Stimulated activated CD4-positive, alpha-beta T cell treated with anti-CD3 and anti-CD28 coated beads, Interleukin-15, amount 100 ng/mL, for 24 hours (primary cell): ENCODE measurements at places on chromosomes 16 and 17.

- DNase-seq: no peak
Measured at GRCh38 chr16:68276223-68276622, 11.9 kb downstream of the SLC7A6 start.

- peak; percentile 8 for DNase-seq
Measured at GRCh38 chr17:49787884-49788477, 500 bp upstream of the KAT7 start.

DNA sequence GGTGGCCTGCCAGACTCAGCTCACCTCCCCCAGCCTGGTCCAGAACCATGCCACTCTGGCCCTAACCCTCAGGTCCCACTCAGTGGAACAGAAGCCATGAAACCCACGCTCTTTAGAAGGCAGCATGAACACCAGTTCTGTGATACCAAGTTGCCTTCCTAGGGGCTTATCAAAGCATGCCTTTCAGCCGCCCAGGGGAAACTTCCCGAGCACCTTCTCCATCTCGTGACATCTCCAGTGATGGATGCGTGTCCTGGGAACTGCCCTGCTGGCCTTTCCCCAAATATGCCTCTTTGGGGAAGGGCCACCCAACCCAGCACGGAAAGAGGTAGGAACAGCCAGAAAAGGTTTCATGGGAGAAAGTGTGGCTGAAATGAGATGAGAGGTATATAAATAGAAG lies 8.3 kb downstream of the CCDC42 start:
- DNase-seq: no peak

DNA sequence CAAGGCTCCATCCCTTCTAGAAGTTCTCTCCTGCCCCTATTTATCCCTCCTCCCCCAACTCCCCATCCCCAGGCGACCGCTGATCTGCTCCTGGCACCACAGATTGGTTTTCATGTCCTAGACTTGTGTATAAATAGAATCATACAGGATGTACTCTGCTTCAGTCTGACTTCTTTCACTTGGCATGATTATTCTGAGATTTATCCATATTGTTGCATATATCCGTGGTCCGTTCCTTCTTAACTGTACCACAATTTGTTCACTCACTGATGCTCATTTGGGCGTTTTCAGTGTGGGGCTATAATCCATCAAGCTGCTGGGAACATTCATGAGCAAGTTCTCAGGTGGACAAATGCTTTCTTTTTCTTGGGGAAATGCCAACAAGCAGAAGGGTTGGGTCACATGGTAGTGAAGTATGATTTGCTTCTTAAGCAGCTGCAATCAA lies 23.9 kb downstream of the PITPNM3 start:
- no peak for DNase-seq

GRCh38 chr17:2484876-2485275 lies 26.8 kb downstream of the METTL16 start:
- no peak for DNase-seq

DNA sequence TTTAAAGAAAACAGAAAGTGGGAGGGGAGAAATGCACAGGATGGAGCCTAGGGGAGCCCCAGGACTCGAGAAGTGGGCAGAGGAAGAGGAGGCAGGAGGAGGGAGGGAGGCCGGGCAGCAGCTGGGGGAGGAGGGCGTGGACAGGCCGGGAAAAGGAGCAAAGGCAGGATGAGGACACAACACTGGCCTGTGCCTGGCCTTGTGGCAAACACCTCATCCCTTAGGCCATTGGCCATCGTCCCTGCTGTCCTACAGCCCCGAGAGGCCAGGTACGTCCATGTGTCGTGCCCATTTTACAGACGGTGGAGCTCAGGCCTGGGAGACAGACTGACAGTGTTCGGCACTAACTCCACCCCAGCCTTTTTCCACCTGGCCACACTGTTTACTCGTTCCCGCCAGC lies 15.9 kb downstream of the JPH3 start:
- no peak for DNase-seq

- no peak for DNase-seq
Measured at GRCh38 chr17:6523330-6523729, 33.0 kb downstream of the PITPNM3 start.

GRCh38 chr16:1471569-1472194 lies 3.1 kb downstream of the CLCN7 start:
- DNase-seq: no peak

- no peak for DNase-seq
Measured at GRCh38 chr16:59905131-59905530, 1171.0 kb upstream of the GOT2 start.
